ENCODE measurements at places on chromosomes 3 and 15. TPM values are rescaled to one million over a fixed set of nuclear protein-coding genes. Genes with fewer than 3 reads are reported as not detected.

The RTP3 gene
- total RNA-seq = not detected

The TRPM1 gene
- total RNA-seq = not detected

The LARP6 gene
- total RNA-seq = 38.0 TPM

The DNASE1L3 gene
- total RNA-seq = 7.5 TPM

The CASR gene
- total RNA-seq = not detected

The CELF6 gene
- total RNA-seq = 0.76 TPM

The COL6A5 gene
- not detected for total RNA-seq

The TTLL13 gene
- not detected for total RNA-seq

The SETMAR gene
- 25.8 TPM for total RNA-seq

The CRABP1 gene
- total RNA-seq = not detected

The GOLGA6L10 gene
- 1.5 TPM for total RNA-seq

The INKA1 gene
- total RNA-seq = 5.9 TPM

The GOLGA8S gene
- 0.60 TPM for total RNA-seq

The SNX22 gene
- not detected for total RNA-seq

DNA sequence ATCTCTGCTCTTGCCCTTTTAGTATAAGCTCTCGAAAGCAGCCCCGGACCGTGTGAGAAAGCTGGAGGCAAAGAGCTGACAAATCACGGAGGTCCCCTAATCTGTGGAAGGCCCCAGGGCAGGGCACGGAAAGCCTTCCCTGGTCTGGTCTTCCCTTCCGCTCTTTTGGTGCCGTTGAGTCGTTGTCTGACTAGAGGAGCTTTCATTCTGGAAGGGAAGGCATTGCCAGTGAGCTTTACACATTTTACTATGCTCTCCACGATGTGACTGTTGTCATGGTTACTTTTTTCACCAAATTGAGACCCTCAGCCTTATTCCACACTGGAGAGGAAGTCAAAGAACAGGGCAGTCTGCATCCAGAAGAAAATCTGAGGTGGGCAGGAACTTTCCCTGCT, 71.7 kb downstream of the CYP19A1 start:
- no peak for DNase-seq

DNA sequence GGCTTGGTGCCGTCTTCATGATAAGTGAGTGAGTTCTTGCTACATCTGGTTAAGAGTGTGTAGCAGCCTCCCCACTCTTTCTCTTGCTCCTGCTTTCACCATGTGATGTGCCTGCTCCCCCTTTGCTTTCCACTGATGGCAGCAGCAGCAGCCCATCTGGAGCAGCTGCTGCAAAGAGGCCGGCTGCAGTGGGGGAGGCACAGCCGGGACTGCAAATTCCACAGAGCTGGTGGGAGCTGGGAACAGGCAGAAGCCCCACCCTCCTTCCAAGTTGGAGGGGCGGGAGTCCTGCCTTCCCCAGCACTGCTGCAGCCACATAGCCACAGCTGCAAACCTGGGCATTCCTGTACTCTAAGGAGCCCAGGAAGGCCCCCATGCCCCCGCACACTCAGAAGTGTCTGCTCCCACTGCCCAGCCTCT, 62.8 kb upstream of the IMPG2 start:
- DNase-seq = no peak

DNA sequence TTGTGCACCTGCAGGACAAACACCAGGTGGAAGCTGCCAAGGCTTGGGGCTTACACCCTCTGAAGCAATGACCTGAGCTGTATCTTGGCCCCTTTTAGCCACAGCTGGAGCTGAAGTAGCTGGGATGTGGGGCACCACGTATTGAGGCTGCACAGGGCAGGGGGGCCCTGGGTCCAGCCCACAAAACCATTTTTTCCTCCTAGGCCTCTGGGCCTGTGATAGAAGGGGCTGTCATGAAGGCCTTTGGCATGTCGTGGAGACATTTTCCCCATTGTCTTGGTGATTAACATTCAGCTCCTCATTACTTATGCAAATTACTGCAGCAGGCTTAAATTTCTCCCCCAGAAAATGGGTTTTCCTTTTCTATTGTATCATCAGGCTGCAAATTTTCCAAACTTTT, 27.6 kb upstream of the MME start:
- no peak for DNase-seq

GRCh38 chr3:137769322-137770065, 5.4 kb downstream of the SOX14 start:
- no peak for DNase-seq

DNA sequence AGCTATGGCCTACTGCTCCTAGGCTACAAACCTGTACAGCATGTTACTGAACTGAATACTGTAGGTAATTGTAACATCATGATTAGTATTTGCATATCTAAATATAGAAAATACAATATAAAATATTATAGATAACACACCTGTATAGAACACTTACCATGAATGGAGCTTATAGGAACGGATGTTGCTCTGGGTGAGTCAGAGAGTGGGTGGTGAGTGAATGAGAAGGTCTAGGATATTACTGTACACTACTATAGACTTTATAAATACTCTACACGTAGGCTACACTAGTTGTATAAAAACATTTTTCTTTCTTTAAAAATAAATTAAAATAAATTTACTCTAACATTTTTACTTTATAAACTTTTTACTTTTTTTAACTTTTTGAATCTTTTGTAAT, 224.0 kb upstream of the CBLB start:
- no peak for DNase-seq

GRCh38 chr3:73435055-73435454, 189.7 kb downstream of the PDZRN3 start:
- DNase-seq = no peak

DNA sequence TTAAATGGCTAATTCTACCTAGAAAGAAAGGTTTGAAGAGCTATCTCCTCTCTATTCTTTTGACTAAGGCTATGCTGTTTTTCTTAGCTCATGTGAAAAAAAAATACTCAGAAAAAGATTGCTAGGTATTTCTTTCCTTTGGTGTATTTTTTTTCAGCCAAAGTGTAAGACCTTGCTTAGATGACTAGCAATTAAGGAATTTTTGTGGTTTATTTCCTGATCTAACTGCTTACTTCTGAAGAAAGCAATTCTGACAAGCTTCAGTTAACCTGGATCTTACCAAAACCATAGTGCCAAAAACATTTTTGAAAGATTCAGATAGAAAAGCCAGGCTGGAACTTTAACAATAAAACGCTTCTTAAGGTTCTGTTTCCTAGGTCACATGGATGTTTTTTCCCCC, 315.6 kb downstream of the SOX2 start:
- no peak for DNase-seq

- DNase-seq = peak; percentile 86
Observed at GRCh38 chr3:2098398-2099027, at the start of gene CNTN4. Gene CNTN4 (plus strand): TSS chr3:2098866.

- DNase-seq = no peak
Observed at GRCh38 chr15:42726114-42726513, 10.8 kb downstream of the CDAN1 start.

- no peak for DNase-seq
Observed at GRCh38 chr15:83843471-83843871, 189.5 kb downstream of the ADAMTSL3 start.

DNA sequence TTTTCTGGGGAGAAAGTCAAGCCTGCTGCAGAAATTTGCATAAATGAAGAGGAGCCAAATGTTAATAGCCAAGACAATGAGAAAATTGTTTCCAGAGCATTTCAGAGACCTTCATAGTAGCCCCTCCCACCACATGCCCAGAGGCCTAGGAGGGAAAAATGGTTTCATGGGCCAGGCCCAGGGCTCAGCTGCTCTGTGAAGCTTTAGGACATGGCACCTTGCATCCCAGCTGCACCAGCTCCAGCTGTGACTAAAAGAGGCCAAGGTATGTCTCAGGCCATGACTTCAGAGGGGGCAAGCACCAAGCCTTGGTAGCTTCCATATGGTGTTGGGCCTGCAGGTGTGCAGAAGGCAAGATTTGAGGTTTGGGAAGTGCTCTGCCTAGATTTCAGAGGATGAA, 258.8 kb upstream of the SATB1 start:
- DNase-seq = no peak

DNA sequence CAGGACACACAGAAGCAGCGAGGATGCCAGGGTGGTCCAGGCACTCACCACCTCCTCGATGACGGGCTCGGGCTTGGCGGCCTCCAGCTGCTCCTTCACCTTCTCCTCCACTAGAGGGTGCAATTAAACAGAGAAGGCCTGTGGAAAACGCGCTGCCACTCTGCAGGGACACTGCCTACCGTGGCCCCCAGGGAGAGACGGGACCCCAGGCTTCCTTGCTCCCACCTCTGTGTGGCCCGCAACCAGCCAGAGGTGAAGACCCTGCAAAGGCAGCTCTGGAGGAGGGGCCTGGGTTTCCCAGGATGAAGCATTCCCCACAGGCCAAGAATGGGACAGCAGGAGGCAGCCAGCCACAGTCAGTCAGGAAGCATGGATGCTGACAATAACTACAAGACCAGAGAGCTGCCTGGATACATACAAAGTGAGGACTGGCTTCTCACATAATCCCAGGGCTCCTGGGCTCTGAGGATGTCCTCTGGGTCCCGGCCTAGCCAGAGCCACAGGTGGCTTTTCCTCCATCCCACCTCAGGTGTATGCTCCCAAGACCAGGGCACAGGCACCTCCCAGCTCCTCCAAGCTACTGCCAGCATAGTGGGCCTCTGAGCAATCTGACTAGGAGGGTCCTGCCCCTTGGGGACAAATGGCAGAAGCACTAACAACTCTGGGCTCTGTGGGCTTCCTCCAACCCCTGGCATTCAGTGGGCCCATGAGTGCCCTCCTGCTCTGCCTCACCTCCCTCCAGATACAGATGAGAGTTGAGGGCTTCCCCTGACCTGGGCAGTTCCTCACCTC, 46.2 kb downstream of the PTH1R start:
- peak; percentile 81 for DNase-seq

- DNase-seq = no peak
Observed at GRCh38 chr15:69609776-69610175, 157.2 kb downstream of the RPLP1 start.

DNA sequence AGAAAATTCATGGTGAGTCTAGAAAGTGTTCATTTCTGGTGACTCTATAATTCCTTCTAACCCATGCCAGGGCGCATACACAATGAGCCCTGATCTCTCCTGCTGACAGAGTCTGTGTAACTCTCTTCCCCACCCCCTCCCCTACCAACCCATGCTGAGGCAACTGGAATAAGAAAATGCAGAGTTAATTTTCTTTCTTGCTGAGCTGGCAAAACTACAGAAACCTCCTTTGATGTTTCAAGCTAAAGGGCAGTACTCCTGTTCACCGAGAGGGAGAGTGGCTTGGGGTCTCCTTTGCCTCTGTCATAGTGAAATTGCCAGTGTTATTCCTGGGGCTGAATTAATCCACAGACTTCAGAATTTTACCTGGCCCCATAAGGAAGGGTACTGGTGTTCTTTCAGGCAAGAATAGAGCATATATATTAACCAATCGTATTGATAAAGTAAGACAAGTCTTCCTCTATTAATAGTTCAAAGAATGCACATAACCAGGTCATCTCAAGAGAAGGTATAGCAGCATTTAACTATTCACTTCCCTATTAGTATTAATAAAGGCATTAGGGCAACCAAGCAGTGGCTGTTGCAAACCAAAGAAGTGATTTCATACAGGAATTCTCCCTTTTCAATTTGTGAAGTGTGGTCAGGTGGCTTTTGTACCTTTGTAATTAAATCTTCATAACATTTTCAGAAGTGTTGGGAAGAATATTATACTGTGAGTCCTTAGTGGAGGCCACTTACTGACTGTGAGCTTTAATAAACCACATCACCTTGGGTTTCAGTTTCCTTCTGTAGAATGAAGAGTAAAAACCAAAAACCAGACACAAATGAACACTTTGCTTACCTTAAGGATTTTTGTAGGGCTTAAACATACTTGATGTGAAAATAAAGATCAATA, 4.1 kb downstream of the GAP43 start:
- no peak for DNase-seq

DNA sequence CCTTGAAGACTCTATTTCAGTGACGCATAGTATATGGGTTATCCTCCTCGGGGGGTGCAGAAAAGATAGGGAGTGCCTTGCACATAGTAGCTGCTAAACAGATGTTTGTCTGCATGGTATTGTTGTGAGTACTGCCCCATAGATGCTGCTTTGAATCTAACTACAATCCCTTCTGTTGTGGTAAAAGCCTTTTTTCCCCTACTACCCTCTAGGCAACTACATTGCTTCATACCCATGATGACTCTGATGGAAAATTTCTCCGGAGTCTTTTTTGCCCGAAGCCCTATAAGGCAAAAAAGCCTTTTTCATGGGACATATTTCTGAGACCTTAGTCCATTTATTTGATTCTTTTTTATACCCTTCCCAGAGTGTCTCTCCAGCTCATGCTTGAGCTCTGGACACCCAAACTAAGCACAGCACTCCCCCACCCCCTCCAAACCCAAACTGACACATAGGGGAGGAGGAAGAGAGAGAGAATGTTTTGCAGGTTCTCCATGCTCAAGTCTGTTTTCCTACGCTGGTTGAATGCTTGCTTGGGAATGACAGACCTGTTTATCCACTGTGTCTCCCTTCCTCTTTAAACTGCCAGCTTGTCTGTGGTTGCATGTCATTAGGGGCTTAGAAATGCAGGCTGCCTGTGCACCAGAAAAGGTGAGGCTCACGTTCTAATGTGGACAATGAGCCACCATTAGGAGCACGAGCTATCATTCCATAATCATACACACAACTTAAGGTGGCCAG, 52.9 kb downstream of the LRTM1 start:
- DNase-seq = no peak

DNA sequence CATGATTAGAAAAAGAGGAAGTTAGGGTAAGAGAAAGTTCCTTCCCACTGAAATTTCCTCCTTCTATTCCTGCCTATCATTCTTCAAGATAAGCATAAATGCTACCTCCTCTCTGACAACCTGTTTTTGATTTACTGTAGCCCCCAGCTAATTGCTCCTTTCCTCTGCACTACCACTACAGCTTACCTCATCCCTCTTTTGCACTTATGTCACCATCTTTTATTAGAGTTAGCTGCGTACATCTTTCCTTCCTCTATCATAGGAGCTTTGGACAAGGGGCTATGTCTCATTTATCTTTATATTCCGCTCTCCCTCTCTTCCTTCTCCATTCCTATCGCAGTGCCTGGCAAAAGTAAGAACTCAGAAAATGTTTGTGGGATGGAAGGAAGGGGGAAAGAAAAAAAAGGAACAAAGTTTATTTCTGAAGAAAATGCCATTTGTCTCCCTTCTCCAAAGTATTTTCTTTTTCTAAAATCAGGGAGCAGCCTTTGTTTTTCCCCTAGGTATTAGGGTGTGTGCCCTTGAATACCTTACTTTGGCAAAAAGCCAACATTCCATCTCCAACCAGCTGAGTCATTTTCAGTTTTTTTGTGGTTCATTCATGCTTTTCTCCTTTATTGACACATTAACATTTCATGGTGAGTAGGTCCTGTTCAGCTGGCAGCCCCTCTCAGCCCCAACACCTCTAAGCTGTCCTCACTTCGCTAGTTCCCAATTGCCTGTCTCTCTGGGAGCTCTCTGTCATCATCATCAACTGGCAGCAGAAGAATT, 87.6 kb upstream of the SOX2 start:
- no peak for DNase-seq

GRCh38 chr3:183108001-183108449, 8.7 kb upstream of the MCCC1 start:
- DNase-seq = no peak

GRCh38 chr3:110413807-110414748, 657.5 kb upstream of the NECTIN3 start:
- no peak for DNase-seq

GRCh38 chr15:77420610-77421369, at the start of gene HMG20A:
Gene HMG20A (plus strand): TSS chr15:77420888. CDS start chr15:77458408, 37,520 bp downstream.
- peak; percentile 83 for DNase-seq

- no peak for DNase-seq
Observed at GRCh38 chr15:44144184-44144583, 50.9 kb downstream of the FRMD5 start.

Measured in posterior vena cava (tissue), 2 donors.